Activated T-cell treated with anti-CD3 and anti-CD28 coated beads, Interleukin-2, amount 50 U/mL, for 48 hours (primary cell): ENCODE measurements at places on chromosomes 6 and 20.

- no peak for DNase-seq
Measured at GRCh38 chr6:4781967-4782575, 5.9 kb downstream of the CDYL start.

DNA sequence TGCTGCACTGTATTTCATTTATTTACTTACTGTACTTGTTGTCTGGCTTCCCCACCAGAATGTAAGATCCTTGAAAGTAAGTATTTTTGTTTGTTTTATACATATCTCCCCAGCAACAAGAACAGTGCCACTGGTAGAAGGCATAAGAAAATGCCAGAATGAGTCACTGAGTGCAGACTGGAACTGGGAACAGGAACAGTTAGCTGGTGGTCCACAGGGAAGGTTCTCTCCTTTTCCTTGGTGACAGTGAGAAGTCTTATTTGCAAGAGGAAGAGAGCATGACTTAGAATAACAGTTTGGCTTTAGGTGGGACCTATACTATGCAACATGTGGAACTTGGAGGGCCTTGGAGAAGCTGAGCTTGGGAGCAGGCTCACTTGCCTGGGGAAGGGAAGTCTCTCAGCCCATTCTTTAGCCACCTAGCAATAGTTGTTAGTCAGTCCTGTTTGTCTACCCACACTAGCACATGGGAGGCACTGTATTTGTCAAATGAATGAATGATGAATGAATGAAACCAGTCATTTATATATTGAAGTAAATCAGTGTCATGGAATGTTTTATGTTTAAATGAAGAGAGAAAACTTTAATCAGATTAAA is 203.5 kb downstream of the KCNQ5 start:
- DNase-seq: no peak

DNA sequence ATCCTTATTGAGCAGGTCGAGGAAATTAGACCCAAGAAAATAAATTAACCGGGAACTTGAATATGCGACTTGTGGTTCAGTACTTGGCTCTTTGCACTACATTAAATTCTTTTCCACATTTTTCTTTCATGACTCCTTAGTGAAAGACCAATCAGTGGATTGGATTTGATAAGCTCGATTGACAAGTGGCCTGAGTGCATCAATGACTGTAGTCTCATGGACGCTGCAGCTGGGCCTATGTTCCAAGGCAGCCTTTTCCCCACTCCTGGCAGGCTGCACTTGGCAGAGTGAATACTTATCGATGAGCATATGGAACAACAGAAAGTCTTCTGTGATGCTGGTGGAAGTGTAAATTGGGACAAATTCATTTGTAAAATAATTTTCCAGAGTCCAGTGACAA is 210.8 kb upstream of the EXOC2 start:
- DNase-seq: no peak

GRCh38 chr6:111852725-111853124 is 20.5 kb downstream of the FYN start:
- no peak for DNase-seq

- DNase-seq: no peak
Measured at GRCh38 chr6:2669067-2669700, 81.5 kb downstream of the MYLK4 start.

- DNase-seq: no peak
Measured at GRCh38 chr6:69138893-69139494, 503.9 kb downstream of the ADGRB3 start.

DNA sequence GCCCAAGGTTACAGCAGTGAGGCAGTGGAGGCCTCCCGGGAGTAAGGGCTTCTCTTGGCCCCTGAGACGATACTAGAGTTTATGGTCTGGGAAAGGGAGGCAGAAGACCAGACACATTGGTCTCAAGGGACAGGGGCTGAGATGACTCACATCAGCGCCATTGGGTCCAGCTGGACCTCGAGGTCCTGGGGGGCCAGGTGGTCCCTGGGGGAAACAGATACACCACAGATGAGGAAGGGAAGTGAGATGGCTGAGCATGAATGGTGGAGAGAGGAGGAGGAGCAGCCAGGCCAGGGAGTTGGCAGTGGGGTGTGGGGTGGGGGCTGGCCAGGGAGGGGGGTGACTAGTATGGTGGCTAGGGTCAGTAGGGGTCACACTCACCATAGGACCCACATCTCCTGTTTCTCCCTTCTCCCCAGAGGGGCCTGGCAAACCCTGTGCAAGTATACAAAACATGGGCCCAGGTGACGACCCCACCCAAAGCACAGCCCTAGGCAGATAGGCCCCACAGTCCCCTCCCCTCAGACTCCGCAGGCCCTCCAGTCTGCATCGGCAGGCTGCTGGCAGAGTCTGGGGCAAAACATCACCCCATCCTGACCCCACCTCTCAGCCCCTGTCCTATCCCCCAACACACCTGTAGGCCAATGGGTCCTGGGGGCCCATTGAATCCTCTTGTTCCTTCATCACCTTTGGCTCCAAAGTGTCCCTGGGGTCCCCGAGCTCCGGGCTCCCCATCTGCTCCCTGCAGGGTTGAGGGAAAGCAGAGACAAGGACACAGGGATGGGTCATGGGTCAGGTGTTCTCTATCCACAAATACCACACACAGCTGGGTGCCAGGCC is 21.9 kb downstream of the COL11A2 start:
- DNase-seq: no peak
